ENCODE measurements at places on chromosomes 4 and X.

GRCh38 chr4:75180790-75181776 lies 248.2 kb downstream of the PARM1 start:
- DNase-seq: no peak

DNA sequence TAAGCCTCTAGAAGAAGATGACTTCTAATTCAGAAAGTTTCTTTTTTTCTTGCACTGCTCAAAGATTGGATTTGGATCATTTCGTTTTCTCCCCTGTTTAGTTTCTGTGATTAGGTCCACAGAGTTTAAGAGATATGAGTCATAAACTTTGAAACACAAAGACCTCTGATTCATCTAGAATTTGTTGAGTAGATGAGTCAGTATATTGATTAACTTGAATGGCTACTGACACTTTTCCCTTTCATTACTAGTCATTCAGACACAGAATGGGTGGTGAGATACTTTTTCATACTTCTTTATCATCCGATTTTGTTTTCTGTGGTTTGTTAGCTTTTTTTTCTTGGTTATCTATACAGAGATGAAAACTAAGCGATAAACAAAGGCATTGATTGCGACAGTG lies 34.1 kb upstream of the AFF2 start:
- no peak for DNase-seq

DNA sequence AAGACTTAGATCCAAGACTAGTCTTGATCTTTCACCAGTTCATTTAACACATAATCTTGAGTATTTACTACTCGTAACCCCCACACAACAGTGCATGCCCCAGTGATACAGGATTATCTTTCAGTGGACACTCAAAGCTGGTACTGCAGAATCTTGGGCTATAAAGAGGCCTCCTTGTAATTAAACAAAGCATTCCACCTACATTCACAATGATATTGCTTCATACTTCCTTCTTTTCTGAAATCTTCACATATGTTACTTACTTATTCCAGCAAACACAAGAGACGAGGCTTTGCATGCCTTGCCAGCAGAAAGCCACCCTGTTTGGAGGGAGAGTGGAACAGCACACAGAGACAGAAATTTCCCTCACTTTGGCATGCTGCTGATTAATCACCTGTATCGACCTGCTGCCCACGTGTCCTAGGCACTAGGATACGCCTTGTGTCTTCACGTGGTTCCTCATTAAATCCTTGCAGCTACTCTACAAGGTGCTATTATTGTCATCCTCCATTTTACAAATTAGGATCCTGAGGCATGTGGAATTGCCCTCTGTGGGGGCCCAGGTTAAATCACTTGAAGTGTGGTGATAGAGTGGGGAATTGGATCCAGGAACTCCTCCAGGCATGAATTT lies 77.3 kb downstream of the FAM184B start:
- DNase-seq: no peak

DNA sequence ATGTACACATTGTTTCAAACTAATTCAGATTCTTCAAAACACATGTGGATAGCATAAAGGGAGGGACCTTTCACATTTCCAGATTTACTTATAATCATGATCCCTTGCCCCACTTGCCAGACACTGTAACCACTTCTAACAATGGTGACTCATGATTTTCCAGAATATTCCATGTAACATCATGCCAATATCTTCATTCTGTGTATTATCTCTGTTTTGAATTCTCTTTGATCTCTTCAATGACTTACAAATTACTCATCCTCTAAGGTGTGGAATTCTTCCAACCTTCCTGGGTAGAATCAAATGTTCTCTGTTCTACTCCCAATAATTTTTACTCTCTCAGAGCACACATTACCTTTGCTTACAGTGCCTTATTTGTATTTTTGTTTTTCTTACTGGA lies 517.1 kb downstream of the PCDH7 start:
- no peak for DNase-seq

- peak; percentile 13 for DNase-seq
These were observed 9.2 kb downstream of the RFC1 start for GRCh38 chr4:39357002-39357401.

DNA sequence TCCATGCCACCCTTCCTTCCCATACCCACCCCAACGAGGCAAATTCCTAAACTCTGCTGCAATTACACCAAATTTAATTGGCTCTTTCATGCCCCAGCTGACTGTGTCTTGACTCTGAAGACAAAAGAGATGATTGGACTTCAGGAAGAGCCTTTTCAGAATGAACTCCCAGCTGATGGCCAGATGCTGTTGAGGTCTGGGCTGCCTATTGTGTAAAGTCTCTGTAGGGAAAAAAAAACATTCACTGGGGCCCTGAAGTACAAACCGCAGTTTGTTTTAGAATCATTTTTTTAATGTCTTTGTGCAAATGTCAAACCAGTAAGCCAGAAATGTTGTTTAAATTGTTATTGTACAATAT lies 174.8 kb downstream of the HHIP start:
- no peak for DNase-seq

- DNase-seq: no peak
These were observed 89.6 kb upstream of the MTM1 start for GRCh38 chrX:150478496-150479492.

GRCh38 chrX:46941341-46941740 lies 29.1 kb downstream of the JADE3 start:
- DNase-seq: no peak

DNA sequence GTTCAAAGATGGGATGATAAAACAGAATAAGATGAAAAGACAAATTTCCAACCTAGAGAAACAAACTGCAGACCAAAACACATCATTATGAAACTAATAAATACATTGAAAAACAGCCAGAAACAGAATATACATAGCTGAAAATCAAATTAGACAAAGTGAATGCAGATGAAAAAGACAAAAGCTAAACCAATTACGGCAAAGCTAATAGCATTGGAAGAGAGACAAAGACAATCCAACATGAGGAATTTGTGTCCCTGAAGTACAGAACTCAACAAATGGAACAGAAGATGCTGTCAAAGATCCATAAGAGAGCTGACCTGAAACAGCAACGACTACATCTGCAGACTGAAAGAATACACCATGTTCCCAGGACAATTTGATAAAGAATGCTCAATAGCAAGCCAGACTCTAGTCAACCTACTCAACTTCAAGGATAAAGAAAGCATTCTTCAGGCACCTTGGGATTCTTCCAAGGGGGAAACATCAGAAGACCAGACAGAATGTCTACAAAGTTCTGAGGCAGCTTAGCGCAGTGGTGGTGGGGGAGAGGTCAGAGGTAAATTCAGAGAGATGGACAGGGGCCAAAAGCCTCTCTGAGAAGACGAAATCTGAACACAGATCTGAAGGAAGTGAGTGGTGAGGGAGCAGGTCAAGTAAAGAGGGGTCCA lies 27.4 kb upstream of the IRAK1 start:
- DNase-seq: no peak

DNA sequence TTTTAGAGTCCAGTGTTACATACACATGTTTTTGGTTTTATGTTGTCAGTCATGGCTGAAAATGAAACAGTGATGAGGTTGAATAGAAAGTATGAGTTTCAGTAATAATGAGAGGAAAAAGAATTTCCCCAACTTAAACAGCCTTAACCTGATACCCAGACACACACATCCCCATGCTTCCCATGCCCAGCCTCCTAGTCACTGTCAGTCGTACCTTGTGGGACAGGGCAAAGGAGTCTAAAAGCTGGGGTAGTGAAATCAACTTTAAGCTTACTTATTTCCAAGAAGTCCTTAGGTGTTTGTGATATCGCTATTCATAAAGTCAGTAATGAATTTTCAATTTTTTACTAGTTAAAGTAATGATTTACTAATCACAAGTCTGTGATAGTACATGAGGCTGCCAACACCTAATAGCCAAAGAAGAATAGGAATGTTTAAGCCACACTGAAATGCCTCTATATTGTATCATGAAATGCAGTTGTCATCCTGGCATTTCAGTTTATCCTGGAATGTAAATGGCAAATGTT lies 24.3 kb upstream of the GPR34 start:
- DNase-seq: no peak

DNA sequence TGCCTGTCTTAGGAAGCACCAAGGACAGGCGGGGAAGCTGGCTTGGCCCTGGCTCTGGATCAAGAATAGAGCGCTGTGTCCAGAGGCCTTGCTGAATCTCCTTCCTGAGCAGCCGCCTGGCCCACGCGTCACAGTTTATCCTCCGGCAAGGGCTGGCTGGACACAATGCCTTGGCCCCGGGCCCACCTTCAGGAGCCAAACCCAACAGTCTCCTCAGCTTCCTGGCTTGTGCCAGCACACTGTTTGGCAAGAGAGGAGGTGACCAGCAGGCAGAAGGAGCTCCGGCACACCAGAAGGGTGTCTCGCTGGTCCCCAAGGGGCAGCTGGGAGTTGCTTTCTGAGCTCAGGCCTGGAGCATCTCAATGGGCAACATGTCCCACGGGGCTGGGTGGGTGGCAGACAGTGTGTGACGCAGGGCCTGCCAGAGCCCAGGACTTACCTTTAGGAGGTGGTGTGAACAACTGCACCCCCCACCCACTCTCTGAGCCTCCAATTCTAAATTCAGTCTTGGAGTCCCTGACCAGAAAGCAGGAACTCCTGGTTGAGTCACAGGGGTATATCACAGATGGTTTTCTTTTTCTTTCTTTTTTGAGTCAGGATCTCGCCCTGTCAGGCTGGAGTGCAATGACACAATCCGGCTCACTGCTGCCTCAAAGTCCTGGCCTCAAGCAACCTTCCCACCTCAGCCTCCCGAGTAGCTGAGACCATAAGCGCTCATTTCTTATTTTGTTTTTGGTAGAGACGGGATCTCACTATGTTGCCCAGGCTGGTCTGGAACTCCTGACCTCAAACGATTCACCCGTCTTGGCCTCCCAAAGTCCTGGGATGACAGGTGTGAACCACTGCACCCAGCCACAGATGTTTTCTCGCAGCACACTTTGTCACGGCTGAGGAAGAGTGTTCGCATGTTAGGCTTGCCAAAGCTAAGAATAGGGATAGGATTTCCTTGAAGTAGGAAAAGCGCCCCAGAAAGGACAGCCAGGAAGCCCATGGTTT lies 361.2 kb downstream of the BCOR start:
- no peak for DNase-seq

- peak; percentile 27 for DNase-seq
These were observed 55.7 kb downstream of the SEPSECS start for GRCh38 chr4:25104591-25104990.

- DNase-seq: no peak
These were observed 190.7 kb upstream of the BMP3 start for GRCh38 chr4:80839792-80840191.

GRCh38 chrX:41665686-41666085 lies 23.1 kb upstream of the GPR34 start:
- no peak for DNase-seq

DNA sequence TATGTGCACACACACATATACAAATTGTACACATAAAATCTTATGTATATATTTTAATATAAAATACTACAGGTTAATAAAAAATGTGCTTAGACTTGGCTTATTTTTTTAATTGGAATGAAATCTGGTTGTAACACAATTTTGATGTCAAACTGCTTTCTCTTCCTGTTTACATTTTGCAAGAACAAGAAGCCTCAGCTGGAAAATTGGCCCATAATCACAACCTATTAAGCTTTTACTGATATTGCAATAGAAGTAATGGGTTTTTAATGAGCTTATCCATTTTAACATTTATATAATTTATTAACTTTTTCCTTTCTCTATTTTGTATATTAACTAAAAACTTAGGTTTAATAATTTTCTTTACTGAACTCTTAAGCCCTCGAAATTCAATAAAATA lies 165.9 kb downstream of the PCDH10 start:
- no peak for DNase-seq

GRCh38 chr4:79042079-79042674 lies 102.9 kb upstream of the PAQR3 start:
- DNase-seq: peak; percentile 74

- peak; percentile 14 for DNase-seq
These were observed 21.5 kb downstream of the HAND2 start for GRCh38 chr4:173508386-173509035.

DNA sequence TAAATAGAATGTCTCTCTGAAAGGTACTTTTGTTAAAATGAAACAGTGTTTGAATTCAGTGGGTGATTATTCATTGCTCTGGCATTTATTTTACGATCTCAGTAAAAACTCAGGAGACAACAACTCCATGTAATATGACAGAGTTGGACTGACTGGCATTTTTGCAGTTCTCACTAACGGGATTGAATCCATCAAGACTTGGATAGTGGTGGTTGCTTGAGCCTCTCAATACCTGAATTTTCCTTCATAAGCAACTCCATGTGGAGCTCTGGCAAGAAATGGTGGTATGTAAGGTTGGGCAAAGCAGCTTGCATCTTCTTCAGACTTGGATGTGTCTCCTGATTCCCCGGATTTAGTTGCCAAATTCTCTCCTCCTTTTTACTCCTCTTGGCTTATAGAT lies 72.7 kb downstream of the FRMPD4 start:
- DNase-seq: no peak

DNA sequence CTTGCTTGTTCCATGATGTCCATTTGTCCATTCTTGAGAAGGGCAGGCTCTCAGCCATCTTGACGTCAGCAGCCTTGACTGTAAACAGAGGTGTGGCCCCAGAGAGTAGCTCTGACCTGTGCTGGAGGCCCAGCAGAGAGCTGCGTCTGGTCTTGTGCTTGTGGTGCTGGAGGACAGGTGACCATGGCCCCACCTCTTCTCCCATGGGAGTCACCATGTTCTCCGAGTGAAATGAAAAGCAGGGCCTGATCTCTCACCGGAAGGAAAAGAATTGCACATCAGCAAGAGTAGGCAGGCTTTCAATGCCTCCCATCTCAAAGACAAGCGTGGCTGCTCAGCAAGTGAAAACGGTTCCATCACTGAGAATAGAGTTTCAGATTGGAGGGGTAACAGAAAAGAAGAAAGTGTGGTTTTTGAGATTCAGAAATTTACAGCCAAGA lies 11.5 kb downstream of the PARM1 start:
- DNase-seq: no peak

DNA sequence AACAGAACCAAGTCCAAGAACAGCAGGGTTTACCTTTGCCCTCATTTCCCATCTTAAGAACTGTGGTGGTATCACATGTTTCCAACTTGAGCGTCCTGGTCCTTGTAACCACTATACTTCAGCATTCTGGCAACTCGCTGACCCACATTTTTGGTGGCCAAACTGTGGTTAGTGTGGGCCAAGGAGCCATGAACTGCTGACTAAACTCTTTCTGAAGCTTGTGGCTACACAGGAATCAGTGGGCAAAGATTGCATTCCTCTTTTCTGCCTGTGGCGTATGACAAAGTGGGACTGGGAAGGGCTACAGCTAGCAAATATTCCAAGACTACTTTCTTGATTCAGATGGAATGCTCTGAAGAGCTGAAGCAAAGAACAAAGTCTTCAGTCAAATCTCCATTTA lies 106.3 kb upstream of the MID1 start:
- no peak for DNase-seq

GRCh38 chr4:25837107-25837506 lies 25.7 kb downstream of the SEL1L3 start:
- DNase-seq: no peak

- DNase-seq: peak; percentile 59
These were observed 33.0 kb downstream of the GALNTL6 start for GRCh38 chr4:171846232-171846631.

- no peak for DNase-seq
These were observed 5.7 kb downstream of the CSN1S1 start for GRCh38 chr4:69936566-69936965.

- no peak for DNase-seq
These were observed 96.5 kb upstream of the PACRGL start for GRCh38 chr4:20603671-20604313.

GRCh38 chrX:153063315-153063714 lies 7.0 kb downstream of the PNMA3 start:
- no peak for DNase-seq

Measured in Kasumi-1 (cell line).